ENCODE measurements at places on chromosomes 12 and 14. TPM values are rescaled to one million over a fixed set of nuclear protein-coding genes. Genes with fewer than 3 reads are reported as not detected.

DNA sequence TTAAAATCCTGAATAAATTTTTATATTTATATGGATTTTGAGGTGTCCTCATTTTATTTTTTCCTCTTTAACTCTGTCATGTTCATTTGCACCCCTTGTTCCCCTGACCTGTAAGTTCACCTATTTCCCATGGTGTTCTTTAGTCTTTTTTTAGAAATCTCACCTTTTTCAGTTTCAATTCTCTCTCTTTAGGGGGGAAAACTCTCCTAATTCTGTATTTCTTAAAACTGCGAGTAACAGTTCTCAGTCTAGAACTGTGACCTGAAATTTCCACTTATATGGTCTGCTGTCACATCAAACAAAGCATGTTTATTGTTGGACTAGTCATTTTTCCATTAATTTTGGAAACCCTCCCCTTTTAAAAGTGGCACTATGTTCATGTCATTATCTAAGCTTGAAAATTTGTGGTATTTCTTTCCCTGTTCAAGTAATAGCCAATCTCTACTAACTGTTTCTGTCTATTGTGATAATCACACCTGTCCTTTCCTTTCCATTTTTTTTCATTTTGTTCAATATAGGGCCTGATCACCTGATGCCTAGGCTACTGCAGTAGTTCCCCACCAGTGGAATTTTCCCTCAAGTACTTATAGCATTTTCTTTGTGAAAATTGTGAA lies 14.0 kb upstream of the FBXO33 start:
- no peak for DNase-seq

- DNase-seq = no peak
These were observed 58.8 kb downstream of the PIK3C2G start for GRCh38 chr12:18320036-18320617.

GRCh38 chr12:109863847-109864712 lies 16.3 kb downstream of the GLTP start:
- no peak for DNase-seq

Gene NEUROD4
- total RNA-seq = 0.05 TPM

Gene SLC5A8
- total RNA-seq = not detected

Gene TRPV4
- not detected for total RNA-seq

All from activated T-helper 1 cell treated with anti-CD3 and anti-CD28 coated beads, Interleukin-12 subunit alpha, Interleukin-12 subunit beta, Interleukin-2, Interleukin-4 antibody, amounts not matched to agents 30 ng/mL and 10 ng/mL and 1 ng/mL, durations not matched to agents 14 hours and 24 hours and 36 hours (primary cell).